ENCODE measurements at places on chromosomes 11 and 22. TPM values are rescaled to one million over a fixed set of nuclear protein-coding genes. Genes with fewer than 3 reads are reported as not detected.

GRCh38 chr11:66912911-66913310 lies 45.3 kb downstream of the PC start:
- no peak for DNase-seq

DNA sequence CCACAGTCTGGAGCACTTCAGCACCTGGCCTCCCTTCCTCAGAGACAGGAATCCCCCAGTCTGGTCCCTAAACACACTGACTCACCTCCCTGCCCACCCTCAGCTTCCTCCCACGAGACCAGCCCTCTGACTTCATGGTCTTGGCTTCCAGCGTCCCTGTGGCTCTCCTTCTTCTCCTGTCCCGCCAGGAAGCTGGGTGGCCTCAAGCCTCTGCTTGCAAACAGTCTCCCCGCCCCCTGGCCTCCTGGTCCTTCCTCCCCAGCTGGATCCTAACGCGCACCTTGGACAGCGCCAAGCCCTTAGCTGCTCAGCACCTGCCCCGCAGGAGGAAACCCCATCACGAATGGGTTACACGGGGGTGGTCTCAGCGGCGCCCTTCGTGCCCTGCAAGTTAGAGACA lies 4.5 kb downstream of the NCF4 start:
- no peak for DNase-seq

DNA sequence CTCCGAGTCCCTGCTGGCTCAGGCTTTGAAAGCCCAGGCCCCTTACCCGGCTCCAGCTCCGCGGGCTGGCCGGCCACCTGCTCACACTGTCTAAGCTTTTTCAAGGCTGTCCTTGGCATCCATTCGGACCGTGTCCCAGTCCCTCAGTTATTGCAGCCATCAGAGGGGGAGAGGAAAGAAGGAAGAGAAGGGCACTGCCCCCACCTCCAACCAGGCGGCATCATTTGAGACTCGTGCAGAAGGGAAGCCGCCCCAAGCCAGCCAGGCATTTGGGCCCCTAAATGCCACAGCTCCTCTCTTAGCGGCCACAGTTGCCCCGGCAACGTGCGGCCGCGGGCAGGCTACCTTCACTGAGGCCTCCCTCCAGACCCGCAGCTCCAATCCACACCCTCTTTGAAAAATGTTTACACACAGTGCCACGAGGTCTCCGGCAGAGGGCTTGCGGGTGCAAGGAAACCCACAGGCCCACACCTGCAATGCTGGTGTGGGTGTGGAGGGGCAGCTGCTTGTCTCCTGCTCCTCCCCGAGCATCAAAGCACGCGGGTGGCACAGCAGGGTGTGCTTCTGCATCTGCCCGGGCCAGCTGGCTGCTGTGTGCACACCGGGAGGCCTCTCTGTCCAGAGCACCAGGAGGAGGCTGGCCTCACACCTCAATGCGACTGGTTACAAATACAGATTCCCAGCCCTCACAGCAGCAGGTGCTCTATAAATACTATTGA lies 124.4 kb downstream of the CTTN start:
- DNase-seq, result no peak

- DNase-seq, result no peak
Observed at GRCh38 chr11:96335388-96335787, 7.6 kb downstream of the MAML2 start.

GRCh38 chr22:23180301-23180892 lies at the start of gene BCR:
BCR (plus strand) TSS chr22:23180509; CDS start chr22:23180961, 452 bp downstream.
- DNase-seq, result peak; percentile 36

DNA sequence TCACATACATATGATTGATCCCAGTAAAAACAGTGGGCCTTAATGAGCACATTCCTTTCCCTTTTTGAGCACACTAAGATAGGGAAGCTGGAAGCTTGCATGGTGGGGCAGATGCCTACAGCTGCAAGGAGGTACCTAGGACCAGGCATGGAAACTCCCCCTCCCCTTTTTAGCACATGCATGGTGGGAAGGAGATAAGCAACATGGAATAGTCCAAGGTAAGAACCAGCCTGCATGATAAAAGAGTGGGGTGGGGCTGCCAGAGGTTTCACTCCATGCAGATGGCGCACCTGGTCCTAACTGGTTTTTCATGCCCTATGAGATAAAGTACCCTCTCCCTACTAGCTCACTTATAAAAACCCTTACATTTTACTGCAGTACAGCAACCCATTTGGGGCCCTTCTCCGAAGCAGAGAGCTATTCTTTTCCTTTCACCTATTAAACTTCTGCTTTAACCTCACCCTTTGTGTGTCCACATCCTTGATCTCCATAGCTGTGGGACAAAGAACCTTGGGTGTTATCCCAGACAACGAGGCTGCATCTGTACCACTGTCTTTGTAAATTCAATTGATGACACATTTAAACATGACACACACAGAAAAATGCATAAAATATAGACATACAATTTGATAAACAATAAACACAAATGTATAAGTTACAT lies 40.1 kb upstream of the VSTM5 start:
- no peak for DNase-seq

DNA sequence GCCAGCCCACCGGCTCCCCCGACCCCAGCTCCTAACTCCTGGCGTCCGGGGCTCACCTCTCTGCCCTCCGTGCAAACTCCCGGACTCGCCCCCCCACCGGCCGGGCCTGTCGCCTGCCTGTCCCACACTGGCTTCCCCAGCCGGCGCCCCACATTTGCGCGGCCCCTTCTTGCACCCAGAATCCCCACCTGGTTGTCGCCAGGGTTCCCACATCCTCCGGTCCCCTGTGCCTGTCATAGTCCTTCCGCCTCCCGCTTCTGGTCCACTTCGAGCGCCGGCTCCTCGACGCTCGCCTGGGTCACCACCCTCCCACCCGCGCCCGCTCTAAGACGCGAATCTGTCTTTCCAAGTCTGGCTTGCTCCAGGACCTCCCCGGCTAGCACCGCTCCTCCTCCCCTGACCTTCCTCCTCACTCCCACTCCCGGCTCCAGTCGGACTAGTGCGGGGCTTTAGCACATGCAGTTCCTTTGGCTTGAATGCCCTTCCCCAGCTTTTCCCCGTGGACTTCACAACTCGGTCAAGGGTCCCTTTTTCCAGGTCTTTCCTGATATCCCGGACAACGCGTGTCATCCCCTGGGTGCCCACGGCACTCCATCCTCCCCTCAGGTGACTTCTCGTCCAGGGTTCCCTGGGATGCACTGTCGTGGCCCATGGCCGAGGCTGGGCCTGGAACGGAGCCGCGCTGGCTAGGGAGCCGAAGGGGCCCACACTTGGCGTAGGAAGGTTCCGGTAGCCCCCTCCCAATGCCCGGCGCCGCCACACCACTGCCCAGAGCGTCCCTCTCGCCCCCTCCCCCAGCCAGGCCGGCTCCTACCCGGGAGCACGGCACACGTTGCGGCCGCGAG lies 635 bp downstream of the SCARF2 start:
- DNase-seq, result peak; percentile 19

GRCh38 chr22:29665486-29665885 lies 54.3 kb upstream of the CABP7 start:
- DNase-seq, result no peak

DNA sequence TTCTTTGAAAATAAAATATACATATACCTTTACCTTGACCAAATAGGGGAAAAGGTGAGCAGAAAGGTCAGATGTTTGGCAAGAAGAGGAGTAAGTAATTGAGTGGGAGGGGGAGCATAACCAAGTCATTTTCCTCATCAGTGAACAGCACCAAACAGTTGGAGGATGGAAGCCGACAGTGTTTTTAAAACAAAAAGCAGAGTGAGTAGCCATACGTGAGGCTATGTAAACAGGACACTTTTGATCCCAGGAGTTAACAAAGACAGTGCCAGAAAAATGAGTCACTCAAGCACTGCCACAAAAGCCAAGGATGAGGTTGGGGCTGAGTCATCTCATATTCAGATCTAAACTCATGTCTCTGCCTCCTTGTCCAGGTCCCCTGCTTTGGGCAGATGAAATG lies 734.7 kb downstream of the KCNA4 start:
- peak; percentile 98 for DNase-seq

DNA sequence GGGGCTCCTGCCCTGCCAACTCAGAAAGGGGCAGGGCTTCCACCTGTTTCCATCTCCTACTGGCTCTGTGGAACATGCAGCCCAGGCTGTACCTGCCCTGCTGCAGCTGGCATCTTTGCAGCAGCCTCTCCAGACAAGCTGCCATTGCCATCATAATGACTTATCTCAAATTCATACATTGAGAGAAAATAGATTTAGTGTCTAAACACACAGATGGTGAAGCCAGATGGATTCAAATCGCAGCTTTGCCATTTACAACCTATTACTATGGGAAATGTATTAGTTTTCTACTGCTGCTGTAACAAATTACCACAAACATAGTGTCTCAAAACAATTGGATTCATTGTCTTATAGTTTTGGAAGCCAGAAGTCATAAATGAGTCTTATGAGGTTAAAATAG lies 260.0 kb downstream of the KCNA4 start:
- DNase-seq, result no peak

Gene OR4X2
- not detected for total RNA-seq

DNA sequence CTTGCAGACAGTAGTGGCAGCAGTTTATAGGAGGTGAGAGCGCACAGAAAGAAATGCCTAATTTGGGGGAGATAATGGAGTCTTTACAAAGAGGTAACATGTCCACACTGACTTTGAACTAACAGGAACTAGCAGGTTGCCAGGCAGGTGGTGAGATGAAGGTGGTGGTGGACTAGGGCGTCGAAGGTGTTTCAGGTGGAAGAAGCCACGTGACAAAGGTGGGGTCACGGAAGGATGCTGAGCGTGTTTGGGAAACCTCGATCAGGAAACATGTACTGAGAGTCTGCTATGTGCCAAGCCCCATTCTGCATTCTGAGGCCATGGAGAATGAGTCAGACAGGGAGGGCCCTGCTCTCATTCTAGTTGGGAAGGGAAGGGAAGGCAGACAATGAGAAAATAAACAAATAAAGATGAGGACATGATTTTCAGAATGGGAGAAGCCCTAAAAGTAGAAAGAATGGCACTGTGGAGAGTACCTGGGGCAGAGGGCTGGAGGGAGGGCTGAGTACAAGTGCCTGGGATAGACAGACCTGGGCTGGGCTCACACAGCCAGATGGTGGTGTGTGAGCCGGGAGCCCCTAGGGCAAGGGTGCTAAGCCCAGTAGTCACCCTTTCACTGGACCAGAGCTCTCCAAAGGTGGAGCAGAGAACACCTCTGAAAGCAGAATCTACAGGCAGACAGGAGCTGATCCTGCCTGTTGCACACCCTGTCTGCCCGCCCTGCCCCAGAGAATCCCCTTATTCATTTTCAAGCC lies 16.2 kb upstream of the NNMT start:
- DNase-seq, result peak; percentile 49

- peak; percentile 79 for DNase-seq
Observed at GRCh38 chr11:40388097-40388818, 1071.2 kb downstream of the LRRC4C start.

Gene BIK
- 0.50 TPM for total RNA-seq

- no peak for DNase-seq
Observed at GRCh38 chr22:26883393-26883792, 226.0 kb downstream of the MIAT start.

DNA sequence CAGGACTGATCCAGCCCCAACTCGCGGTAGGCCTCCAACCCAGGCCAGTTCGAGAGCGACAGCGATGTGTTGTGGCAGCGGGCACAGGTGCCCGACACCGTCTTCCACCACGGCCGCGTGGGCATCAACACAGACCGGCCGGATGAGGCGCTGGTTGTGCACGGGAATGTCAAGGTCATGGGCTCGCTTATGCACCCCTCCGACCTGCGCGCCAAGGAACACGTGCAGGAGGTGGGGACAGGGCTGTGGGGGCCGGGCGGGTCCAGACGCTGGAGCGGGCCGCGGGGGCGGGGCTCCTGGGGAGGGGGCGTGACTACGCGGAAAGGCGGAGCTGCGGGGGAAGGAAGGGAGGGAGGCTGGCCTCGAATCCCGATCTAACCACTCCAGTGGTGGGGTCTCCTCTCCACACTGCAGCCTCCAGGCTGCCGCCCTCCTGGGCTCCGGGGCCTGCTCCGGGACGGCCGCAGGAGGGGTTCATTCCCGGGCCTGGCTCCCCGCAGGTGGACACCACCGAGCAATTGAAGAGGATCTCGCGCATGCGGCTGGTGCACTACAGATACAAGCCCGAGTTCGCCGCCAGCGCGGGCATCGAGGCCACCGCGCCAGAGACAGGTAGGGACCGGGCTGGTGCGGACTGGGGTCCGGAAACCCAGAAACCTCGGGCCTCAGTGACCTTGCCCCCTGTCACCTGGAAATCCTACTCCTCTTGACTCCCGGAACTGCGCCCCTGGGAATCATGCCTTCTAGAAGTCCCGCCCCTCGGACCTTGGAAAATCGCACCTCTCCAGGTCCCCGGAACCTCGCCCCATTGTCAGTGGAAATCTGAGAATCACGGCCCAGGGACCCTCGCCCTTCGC lies 14.9 kb downstream of the TMEM258 start:
- DNase-seq, result no peak

DNA sequence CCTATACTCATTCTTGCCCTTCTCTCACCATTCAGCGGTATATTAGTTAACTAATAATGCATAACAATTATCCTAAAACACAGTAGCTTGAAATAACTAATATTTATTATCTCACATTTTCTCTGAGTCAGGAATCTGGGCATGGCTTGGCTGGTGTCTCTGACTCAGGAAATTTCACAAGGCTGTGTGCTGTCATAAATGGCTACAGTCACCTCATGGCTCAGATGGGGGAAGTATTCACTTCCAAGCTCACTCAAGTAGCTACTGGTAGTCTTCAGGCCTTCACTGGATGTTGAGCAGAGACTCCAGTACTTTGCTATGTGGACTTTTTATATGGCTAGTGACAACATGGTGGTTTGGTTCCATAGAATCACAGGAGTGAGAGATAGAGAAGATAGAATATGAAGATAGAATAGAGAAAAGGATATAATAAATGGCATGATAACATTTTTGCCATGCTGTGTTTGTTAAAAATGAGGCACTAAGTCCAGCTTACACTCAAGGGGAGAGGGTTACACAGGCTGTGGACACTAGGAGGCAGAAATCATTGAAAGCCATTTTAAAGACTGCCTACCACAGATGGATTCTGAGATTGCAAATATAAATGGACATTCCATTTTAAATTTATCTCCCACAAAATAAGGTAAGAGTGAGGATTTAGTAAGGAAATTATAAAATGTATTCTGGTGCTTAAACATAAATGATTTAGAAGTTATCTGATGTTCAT lies 997.8 kb upstream of the CHORDC1 start:
- peak; percentile 59 for DNase-seq

DNA sequence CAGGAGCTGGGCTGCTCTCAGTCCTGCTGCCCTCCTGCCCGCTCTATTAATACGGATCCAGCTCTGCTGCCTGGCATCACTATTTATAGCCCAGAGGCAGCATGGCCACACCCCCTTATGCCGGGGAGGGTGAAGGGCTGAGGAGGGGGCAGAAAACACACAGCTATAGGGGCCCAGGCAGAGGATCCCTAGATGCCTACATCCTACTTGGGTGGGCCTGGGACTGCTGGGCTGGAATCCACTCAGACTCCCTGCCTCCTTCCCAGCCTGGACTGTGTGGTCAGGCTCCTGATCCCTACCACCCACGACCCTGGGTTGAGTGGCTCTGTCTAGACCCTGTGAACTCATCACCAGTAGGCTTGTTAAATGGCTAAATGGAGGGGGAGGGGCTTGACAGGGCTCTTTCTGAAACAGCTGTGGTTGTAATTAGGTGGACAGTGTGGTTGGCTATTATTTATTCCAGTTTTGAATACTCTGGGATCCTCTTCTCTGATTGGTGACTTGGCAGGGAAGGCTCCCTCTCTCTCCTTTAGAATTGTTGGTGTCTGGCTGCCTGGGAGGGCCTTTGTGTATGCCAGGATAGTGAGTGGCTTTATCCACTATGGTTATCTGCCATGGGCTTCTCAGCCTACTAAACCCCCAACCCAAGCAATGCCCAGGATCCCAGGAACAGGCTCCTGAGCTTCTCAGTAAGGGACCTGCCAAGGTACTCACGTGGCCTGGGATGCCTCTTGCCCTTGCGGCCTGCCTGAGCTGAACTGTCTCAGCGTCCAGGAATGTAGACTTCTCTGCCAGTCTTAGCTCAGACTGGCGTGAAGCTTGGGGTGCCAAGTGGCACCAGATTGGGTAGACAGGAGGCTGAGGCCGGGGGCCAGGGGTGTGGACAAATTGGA lies 15.2 kb downstream of the PHLDB1 start:
- DNase-seq, result peak; percentile 85
